ENCODE measurements at places on chromosomes 5 and 9. TPM values are rescaled to one million over a fixed set of nuclear protein-coding genes. Genes with fewer than 3 reads are reported as not detected.

PCDHB13 gene
- 0.10 TPM for total RNA-seq

COL15A1 gene
- total RNA-seq, result 0.05 TPM

OBP2B gene
- not detected for total RNA-seq

PCDHGA12 gene
- total RNA-seq, result 0.11 TPM

GGTA1 gene
- not detected for total RNA-seq

C5orf34 gene
- 3.8 TPM for total RNA-seq

- no peak for DNase-seq
Measured at GRCh38 chr9:77708064-77708815, 60.1 kb upstream of the GNA14 start.

GRCh38 chr9:130336885-130337284 is 71.3 kb downstream of the HMCN2 start:
- DNase-seq, result no peak

DNA sequence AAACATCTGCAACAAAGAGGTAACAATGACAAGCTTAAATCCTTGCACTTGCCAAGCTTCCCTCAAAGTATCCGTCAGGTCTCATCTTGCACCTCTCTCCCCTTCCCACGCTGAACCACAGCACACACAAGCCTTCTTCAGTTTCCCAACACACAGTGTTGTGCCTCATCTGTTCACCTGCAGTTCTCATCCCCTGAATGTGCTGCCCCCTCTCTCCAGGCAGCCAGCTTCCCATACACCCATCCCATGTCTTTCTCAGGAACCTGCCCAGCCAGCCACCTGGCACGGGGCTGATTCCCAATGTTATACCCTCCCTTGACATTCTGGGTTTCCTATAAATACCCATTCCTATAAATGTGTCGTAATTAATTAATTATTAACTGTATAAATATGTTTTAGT is 314.8 kb downstream of the PRELID2 start:
- no peak for DNase-seq

GRCh38 chr5:81268521-81269196 is 32.7 kb upstream of the ZCCHC9 start:
- no peak for DNase-seq

DNA sequence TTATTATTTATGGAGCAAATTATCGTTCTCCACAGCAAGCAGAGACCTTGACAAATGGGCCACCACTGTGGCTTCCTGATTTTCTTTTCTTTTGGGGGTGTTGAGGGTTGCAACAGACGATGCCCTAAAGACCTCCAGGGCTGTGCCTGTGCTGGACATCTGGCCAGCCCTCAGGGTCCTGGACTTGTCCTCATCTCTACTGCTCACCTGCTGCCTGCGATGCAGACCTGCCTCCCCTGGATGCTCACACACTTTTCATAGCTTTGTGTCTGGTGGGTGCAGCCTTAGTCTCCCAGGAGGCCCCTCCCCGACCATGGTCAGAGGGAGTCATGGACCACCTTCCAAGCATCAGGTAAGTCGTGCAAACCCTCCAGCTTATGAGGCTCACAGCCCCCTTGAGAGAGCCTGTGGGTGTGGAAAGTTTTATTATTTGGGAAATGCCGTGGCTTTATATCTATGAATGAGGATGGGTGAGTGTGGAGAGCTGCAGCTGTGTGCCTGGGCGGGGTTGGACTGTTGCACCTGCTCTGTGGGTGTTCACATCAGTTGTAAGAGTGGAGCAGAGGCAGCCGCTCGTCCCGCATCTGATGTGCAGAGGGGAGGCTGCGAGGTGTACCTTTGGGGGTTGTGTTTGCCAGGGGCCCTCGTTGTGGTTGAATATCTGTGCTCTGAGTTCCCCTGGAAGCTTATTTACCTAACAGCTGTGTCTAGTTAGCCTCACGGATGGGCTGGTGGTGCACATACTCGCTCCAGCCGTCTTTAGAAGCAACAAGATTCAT is 126.3 kb upstream of the IRX4 start:
- no peak for DNase-seq

- DNase-seq, result no peak
Measured at GRCh38 chr5:136106351-136107031, 26.2 kb upstream of the SMAD5 start.

DNA sequence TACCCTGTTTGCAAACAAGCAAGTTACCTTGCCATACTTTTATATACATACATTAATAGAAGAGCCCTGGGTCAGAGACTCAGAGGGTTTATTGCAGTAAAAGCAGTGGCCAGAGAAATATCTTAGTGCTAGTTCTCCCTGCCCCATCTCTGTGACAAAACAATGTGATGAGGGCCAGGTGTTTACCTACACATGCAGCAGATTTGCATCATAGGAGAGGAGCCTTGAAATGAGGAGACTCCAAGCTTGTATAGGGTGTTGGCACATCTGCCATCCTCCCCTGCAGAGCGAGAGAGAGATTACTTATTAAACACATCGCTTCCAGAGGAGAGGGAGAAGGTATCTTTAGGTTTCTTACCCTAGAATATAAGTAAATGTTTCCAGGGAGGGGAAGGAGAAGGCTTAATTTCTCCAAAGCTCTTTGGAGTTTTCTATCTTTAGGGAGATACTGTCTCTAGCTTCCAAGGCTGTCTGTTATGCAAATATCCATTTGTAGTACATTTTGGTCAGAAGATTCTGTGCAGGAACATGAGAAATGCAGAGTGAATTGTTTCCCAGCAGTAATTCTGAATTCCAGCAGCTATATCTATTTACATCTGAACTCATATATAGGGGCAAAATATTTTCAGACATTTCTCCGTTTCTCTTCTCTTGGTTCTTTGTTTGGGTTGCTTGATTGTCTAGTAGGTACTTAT is 15.7 kb downstream of the FER start:
- no peak for DNase-seq
